ENCODE measurements at places on chromosomes 5 and 9.

DNA sequence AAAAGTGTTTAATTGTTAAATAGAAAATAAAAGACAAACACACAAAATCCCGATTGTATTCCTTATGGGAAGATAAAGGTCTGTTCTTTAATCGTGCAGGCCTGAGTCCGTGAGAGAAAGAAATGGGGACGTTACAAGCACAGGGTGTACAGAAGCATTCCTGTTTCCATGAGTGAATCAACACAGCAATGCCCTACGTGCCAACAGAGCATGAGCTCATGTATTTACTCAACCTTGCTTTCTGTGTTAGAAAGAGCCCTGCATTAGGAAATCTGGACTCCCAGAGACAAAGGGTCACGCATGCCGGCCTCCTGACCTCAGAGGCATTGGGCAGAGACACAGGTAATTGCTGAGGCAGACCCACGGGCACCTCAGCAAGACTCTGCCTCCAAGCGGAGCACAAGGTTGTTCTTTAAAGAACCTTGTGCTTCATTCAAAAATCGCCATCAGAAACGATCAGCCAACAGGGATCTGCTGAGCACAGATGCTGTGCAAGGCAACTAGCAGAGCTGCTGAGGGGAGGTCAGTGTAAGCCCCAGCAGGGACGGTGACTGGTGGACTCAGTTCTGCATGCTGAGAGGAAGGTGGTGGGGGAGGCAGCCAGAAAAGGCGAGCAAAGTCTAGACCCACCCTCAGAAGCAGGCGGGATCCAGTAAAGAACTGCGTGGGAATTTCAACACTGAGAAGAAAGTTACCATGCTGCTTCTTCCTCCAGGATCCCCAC lies 101.0 kb downstream of the TLE1 start:
- DNase-seq: no peak

GRCh38 chr5:25858019-25858418 lies 1180.4 kb downstream of the CDH9 start:
- peak; percentile 11 for DNase-seq

DNA sequence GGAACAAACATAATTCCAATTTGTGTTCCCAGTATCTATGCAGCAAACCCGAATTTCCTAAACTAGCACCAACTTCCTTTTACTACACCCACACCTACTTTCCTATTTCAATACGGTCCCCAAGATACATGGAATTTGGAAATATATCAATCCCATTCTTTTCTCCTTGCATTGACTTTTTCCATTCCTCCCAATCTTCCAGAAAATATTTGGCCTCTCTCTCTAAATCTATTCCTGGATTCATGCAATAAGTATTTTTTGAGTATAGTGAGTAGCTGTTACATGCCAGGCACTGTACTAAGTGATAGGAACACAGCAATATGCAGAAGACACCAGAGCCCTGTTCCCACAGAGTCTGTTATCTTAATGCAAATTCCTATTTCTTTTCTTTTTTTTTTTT lies 216.2 kb upstream of the PIK3R1 start:
- DNase-seq: no peak

DNA sequence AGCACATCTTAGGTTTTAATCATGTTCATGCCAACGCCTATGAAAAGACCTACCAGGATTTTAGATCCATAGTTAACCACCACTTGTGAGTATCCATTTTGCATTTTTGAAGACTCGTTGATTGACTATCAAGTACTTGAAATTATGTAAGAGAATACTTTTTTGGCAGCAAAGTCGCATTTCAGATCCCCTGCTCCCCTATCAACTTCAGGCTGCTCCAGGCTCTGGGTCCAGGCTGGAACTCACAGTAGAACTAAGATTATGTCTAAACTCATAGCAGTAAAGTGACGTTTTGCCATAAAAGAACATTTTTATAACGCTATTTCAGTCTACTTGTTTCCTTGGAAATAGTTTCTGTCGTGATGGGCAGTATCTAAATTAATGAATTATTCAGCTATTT lies 267.7 kb downstream of the FANCC start:
- DNase-seq: no peak

GRCh38 chr9:3804103-3804502 lies 278.3 kb upstream of the RFX3 start:
- no peak for DNase-seq

DNA sequence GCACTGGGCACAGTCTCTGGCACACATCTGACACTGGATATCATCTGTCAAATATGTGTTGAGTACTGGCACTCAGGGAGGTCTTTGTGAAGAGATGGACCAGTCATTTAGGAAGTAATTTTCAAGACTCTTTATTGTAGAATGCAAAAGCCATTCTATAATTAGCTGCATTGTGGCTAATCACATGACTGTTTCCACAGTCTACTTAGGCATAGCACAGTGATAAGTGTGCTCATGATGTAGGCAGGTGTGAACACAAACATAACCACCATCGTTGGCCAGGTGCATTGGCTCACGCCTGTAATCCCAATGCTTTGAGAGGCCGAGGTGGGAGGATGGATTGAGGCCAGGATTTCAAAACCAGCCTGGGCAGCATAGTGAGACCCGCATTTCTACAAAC lies 62.2 kb downstream of the CFAP77 start:
- DNase-seq: no peak

GRCh38 chr5:44011518-44011917 lies 377.7 kb downstream of the FGF10 start:
- no peak for DNase-seq

DNA sequence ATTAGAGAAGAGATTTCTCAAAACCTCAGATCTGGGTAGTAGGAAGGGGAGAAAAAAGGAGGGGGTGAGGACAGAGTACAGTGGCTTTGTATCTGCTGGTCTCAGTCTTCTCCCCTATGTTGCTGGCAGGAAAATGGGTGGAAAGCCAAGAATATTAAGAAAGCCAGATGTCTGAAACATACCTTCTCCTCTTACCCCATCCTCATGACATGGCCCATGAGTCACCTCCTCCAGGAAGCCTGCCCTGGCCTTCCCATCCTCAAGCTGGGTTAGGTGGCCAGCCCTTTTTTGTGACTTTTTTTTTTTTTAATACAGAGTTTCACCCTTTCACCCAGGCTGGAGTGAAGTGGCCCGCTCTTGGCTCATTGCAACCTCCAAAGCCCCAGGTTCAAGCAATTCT lies 61.8 kb downstream of the ABCA1 start:
- no peak for DNase-seq

DNA sequence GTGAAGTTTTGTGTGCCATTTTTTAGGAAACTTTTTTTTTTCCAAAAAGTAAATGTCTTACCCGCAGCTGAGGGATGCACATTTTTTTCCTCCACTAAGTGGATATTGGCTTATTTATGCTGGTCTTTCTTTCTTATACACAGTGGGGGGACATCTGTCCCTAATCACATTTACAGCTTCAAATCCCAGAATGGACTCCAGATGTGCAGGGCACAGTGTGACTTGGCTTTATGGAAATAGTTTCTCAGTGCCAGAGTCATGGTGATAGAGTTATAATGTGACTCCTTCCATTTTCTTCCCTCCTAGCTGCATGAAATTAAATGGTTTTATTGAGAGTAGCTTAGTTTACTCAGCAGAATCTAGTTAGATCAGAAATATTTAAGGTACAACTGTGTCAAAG lies 66.5 kb downstream of the SV2C start:
- DNase-seq: no peak

- DNase-seq: no peak
Measured at GRCh38 chr9:76049341-76049740, 158.9 kb downstream of the PCSK5 start.

DNA sequence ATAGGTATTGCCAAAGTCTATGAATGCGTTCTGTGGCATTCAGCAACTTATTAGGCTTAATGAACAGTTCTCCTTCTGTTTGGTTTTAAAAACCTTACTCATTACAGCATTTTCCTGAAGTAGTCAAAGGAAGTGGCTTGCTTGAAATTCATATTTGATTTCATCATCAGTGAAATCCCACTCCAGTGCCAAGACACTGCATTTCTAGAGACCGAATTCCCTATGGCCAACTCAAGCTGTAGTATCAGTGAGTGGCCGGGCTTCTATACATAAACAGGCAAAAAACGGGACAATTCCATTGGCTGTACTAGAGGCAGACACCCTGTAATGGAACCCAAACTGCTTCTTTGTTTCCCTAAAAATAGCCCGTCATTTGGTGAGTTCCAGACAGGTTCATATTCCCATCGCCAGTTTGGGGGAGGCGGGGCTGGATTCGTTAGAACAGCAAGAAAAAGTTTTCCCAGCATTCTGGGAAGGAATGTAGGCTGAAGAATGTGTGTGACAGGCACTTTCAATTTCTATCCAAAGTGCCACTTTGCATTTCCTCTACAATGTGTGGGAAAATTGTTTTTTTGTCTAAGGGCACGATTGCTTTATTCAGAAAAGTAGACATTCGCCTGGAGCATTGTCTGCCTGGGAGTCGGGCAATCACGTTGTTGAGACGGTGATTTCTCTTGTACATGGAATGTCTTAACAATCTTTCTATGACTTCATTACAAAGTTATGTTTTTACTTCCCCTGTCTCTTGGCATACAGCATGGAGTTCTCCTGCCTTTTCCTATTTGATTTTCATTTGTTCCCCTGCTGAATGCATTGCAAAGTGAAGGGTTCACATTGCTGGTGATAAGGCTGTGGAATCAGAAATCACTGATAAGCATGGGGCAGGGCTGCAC lies 141.8 kb upstream of the MAST4 start:
- DNase-seq: no peak

GRCh38 chr5:132397224-132397623 lies 27.7 kb downstream of the SLC22A5 start:
- DNase-seq: no peak

DNA sequence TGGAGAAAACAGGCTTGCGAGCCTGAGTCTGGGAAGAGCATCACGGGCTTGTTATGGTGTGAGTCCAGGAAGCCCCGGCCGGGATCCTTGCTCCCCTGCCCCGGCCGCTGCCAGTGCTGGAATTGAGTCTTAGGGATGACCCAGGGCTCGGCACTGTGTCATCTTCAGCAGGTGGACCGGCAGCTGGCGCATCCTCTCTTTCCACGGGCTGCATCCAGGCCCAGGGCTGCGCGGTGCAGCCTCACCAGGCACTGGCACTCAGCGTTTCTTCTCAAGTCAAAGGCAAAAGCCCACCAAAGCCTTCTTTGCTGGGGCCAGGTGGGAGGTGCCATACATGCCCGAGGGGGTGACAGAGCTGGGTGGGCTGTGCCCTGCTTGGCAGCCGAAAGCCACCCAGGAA lies 46.6 kb downstream of the COL5A1 start:
- no peak for DNase-seq

DNA sequence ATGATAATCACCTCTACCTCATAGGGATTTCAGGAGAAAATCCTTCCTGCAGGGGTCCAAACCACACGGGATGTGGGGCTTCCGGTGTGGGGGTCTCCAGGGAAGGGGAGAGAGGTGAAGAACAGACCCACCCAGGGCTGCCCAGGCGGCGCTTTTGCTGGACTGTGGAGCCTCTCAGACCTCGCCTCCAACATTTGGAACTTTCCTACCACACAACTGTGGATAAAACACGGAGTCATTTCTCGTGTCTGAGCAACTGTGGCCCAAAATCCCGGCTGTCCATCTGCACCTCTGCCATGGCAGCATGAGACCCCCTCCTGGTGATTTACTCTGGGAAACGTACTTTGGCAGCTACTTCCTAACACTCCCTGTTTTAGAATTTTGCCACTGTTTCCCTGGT lies 307.8 kb upstream of the IRX4 start:
- no peak for DNase-seq

DNA sequence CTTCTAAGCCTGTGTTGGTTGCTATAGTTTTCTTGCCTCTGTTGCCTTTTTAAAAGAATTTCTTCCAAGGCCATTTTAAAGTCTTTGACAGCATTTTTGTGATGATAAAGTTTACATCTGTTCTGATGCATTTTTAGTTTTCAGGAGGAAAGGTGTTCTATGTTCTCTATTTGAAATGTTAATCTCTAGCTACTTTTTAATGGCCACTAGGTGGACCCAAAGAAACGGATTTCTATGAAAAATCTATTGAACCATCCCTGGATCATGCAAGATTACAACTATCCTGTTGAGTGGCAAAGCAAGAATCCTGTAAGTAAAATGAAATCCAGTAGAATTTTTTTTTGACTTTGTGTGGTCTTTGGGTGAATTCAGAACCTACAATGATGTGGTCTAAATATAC lies 60.2 kb downstream of the MELK start:
- peak; percentile 16 for DNase-seq

GRCh38 chr9:14323083-14323971 lies 9.4 kb upstream of the NFIB start:
- DNase-seq: no peak

DNA sequence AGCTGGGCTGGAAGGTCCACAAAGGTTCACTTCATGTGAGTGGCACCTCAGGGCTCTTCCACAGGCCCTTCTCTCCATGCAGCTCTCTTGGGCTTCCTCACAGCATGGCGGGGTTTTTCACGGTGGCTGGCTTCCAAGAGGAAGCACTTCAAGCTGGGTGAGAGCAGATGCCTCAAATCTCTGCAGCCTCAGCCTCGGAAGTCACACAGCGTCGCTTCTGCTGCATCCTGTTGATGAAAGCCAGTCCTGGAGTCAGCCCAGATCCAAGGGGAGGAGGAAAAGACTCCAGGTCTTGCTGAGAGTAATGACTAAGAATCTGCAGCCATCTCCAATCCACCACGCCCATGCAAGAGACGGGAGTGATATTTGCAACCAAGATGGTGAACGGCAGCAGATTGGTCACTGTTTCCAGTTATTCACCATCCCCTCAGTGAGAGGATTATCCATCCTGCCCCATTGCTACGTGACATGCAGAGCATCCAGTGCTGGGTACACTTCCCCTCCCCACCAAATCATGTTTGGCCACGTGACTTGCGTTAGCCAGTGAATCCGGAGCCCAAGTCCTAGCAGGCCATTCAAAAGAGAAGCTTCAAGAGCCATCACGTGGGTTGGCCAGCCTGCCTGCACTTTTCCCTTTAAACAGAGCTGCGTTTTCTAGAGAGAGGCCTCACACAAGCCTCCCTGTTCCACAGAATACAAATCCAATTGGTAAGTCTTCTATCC lies 173.9 kb downstream of the C9orf50 start:
- DNase-seq: no peak

GRCh38 chr5:124677374-124678351 lies 68.8 kb downstream of the ZNF608 start:
- DNase-seq: no peak

- DNase-seq: no peak
Measured at GRCh38 chr9:115275753-115276152, 157.8 kb upstream of the TNC start.

DNA sequence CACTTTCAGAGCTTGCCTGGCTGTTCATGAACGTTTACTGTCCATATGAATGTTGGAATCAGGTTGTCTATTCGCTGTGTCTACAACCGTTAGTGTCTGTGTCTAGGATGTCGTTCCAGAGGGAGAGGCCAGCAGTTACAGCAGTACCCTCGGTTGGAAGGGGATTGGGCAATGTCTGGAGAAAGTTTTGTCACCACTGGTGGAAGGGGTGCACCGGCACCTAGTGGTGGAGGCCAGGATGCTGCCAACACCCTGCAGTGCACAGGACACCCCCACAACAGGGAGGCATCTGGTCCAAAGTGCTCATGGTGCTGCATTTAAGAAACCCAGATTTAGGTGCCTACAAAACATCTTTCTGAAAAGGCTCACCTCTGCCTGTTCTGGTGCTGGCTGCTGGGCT lies 220.7 kb downstream of the FANCC start:
- DNase-seq: peak; percentile 15
